Ammon's horn (tissue), 1 donor: ENCODE measurements at places on chromosomes 2 and 18.

- DNase-seq: no peak
Observed at GRCh38 chr2:101893681-101894381, 97.9 kb upstream of the IL1R2 start.

GRCh38 chr2:58308435-58308834 is 67.3 kb upstream of the FANCL start:
- no peak for DNase-seq

GRCh38 chr18:62741118-62741566 is 25.8 kb downstream of the PHLPP1 start:
- DNase-seq: no peak

- no peak for DNase-seq
Observed at GRCh38 chr2:189116979-189117378, 62.6 kb downstream of the COL5A2 start.

GRCh38 chr2:127607399-127607908 is 38.5 kb upstream of the GPR17 start:
- no peak for DNase-seq

GRCh38 chr2:122627388-122627787 is 871.9 kb downstream of the TSN start:
- no peak for DNase-seq
